ENCODE measurements at places on chromosomes 12 and 14.

DNA sequence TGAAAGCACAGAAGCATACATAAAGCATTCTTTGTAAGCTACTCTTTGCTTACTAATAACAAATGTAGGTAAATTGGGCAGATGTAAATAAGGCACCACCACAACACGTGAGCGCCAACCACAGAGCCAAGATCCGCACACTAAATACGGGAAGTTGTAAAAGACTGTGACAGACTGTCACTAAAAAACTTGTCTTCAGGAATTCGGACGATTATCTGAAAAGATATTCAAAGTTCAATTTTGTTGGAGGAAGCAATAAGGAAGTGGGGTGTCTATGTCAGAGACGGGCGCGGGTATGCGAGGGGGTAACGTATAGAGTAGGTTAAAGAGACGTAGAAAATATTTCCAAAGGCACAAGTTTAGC, 1.5 kb upstream of the HSP90B1 start:
- no peak for DNase-seq

DNA sequence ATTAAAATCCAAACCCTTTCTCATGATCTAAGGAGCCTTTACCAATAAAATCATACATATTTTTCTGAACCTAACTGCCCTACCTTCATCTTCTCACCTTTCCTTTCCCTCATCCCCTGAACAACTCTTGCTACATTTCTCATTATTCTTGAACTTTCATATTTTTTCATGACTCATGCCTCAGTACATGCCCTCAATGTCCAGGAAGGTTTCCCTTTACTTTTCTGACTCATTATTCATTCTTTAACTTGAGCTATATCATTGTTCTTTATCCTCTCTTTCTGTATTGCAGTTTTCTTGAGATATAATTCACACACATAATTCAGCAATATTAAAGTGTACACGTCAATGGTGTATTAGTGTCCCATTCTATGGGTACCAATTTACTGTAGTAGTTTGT, 231.0 kb downstream of the ALG10B start:
- no peak for DNase-seq

GRCh38 chr14:89486505-89486904, 69.5 kb upstream of the FOXN3 start:
- no peak for DNase-seq

DNA sequence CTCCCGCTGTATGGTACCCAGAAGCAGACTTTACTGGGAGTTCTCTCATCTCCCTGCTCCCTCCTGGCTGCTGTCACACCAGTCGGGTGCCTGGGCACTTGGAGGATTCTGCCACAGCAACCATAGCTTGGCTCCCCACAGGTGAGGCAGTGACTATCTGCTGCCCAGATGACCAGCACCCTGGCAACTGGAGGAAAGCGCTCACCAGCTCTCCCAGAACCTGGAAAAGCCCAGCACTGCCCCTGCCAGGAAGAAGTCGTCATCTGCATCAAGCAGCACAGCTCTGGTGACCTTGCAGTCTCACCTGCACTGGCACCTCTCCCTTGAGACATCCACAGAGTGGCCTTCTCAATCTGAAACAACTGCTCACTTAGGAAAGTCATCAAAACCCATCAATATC, 31.9 kb upstream of the TC2N start:
- DNase-seq, result no peak

DNA sequence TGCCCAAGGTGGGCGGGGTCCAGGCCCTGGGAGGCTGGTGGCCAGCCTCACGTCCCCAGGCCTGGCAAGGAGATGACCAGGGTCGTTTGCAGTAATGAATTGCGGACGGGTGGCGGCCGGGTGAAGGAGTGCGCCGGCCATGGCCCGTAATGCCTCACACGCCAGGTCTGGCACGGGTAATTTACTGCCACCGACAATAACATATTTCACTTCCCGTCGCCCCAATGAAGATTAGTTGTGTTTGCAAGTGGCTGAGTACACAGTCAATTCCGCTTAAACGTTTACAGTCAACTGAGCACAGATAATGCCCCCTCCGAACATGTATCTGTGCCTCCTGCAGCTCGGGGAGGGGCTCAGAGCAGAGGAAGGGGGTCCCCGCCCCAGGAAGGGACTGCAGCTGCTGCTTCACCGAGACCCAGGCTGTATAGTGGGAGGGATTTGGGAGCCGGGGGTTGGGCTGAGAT, 48.3 kb downstream of the MVK start:
- no peak for DNase-seq

DNA sequence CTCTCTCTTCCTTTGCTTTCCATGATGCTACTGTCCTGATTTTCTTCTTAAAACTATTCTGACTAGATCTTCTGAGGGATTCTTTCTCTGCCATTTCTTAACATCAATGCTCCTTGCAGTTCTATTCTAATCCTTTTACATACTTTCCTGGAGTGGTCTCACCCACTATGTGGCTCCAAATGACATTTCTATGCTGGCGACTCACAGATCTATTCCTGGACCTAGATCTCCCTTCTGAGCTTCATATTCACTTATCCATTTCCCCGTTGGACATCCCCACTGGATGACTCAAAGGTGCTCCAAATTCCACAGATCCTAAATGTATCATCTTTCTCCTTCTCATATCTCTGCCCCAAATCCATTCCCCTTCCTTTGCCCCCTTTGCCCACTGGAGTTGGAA, 4.1 kb downstream of the TEP1 start:
- DNase-seq, result peak; percentile 20

DNA sequence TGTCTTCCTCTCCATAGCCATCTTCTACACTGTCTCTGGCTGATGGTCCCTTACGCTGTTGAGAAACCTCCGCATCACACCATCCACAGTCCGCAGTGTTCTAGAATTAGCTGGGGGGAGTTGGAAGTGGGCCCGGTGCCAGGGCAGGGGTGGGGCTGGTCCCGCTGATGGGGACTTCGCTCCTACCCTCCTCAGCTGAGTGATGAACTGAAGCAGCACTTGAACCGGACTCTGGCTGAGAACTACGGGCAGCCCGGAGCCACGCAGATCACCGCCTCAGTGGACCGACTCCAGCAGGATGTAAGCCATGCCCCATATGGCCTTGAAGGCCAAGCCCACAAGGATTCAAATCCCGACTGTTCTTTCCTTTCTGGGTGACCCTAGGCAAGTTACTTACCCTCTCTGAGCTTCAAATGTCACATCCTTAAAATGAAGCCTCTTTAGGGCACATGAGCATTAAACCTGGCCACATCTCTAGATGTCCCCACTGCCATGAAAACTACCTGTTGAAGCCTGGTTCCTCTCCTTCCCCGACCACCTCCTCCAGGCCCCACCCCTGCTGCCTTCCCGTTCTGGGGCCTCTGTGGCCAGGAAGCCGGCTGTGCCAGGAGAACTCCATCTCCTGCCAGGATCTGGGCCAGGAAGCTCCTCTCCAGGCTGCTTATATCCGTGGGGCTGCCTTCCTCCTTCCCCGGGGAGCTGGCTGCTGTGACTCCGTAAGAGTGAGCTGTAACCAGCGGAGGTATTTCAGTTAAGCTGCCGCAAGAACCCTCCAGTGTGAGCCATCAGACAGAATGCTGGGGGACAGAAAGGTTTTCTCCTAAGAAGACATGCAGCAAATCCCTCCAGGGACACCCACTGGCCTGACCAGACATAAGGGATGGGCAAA, 53.1 kb downstream of the TSPAN11 start:
- DNase-seq, result no peak

- no peak for DNase-seq
Measured at GRCh38 chr14:51308866-51309265, 68.8 kb downstream of the TMX1 start.

GRCh38 chr12:48788524-48788853, 400 bp downstream of the ADCY6 start:
- no peak for DNase-seq

DNA sequence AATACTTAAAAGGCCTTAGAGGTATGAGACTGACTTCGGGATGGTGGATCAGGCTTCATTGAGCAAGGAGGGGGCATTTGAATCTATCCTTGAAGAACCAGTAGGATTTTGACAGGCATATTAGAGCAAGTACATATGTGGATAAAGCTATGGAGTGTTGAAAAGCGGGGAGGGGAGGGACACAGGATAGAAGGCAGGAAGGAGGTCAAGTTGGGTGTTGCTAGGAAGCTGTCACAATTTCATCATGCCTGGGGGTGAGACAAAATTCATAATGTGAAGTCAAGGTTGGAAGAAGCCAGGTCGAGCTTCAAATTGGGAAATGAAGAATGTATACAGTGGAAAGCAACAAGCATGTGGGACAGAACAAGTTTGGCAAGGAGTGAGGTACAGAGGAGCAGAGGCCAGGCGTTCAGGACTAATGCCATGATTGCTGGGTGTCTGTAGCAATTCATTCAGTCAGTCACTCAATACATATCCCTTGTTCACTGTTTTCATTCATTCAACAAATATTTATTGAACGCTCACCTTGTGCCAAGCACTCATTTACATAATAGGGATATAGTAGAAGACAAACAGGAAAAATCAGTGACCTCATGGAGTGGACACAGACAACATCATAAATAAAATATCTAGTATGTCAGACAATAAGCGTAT, 58.3 kb upstream of the LTA4H start:
- DNase-seq, result no peak

DNA sequence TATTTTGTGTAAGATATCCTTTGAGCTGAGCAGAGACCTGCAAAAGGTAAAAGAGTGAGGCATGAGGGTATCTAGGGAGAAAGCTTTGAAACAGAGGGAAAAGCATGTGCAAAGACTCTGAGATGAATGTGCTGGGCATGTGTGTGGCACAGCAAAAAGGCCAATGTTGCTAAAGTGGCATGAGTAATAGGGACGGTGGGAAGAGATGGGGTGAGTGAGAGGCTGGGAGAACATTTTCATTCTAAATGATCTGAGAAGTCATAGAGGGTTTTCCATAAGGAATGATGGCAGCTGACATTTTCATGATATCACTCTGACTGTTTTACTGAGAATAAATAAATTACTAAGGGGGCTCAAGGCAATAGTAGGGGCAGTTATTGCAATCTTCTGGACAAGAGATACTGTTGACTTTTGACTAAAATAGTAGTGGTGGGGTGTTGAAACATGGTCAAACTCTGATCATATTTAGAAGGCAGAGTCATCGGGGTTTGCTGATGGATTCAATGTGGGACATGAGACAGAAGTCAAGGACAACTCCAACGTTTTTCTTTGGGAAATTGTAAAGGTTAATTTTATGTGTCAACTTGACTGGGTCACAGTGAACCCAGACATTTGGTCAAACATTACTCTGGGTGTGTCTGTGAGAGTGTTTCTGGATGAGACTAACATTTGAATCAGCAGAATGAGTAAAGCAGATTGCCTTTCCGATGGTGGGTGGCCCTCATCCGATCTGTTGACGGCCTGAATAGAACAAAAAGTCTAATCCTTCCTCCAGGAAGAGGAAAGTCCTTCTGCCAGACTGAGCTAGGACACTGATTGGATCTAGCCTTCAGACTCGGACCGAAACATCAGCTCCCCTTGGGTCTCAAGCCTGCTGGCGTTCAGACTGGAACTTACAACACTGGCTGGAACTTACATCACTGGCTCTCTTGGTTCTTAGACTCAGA, 193.9 kb upstream of the PLXNC1 start:
- no peak for DNase-seq

GRCh38 chr12:53328043-53328435, 6.6 kb upstream of the AAAS start:
- DNase-seq, result no peak

GRCh38 chr12:128258866-128259555, 8.0 kb upstream of the TMEM132C start:
- no peak for DNase-seq

DNA sequence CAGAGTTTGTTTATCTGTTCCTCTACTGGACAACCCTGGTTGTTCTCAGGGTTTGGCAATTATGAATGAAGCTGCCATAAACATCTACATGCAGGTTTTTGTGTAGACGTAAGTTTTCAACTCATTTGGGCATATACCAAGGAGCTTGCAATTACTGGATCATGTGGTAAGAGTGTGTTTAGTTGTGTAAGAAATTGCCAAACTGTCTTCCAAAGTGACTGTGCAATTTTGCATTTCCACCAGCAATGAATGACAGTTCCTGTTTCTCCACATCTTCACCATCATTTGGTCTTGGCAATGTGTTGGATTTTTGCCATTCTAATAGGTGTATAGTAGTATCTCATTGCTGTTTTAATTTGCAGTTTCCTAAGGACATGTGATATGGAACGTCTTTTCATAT, 39.8 kb upstream of the FBXO33 start:
- DNase-seq, result no peak

- no peak for DNase-seq
Measured at GRCh38 chr14:104440297-104440956, 139.1 kb upstream of the C14orf180 start.

- no peak for DNase-seq
Measured at GRCh38 chr12:28378736-28379135, 188.5 kb downstream of the CCDC91 start.

DNA sequence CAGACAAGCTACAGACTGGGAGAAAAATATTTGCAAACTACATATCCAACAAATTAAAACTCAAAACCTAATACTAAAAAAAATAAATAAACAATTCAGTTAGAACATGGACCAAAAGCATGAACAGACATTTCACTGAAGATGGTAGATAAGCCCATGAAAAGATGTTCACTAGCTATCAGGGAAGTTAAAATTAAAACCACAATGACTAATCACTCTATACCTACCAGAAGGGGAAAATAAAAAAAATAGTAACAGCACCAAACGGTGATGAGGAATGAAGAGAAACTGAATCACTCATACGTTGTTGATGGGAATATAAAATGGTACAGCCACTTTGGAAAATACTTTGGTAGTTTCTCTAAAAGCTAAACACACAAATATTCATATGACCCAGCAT, 31.1 kb upstream of the DHRS7 start:
- no peak for DNase-seq

- DNase-seq, result no peak
Measured at GRCh38 chr12:12524128-12524527, 38.5 kb downstream of the DUSP16 start.

DNA sequence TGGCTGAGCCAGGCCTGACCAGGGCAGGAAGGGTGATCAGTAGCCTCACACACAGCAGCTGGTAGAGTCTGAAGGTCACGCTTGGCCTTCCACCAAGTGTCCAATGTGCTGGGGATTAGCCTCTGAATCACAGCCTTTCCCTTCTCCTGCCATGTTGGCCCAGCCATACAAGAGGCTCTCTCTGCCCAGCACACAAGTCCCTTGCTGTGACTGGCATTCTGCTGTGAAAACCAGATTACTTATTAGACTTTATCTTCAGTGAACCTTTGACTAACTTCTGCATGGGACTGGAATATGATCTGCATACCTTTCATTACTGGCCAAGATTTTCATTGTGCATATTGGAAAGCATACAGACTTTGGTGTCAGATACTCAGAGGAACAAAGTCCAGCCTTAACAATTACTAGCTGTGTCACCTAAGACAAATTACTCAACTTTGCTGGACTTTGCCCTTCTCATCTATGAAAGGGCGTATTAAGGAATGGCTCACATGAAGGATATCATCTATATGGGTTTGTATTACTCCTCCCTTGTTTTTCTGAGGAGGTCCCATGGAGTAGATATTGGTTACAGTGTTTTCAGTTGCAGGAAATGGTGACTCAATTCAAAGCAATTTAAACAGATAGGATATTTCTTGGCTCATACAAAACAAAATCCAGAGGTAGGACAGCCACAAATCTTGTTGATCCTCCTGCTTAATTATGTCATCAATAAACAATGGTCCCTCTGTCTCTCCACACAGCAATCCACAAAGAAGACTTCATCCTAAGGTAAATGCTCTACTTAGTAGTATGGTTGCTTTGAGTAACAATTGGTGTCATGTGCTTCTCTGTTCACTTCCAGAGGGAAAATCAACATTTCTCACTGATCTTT, 99.6 kb downstream of the DYRK2 start:
- peak; percentile 83 for DNase-seq

Data from RCC 7860 (cell line).